ENCODE measurements at places on chromosomes 6 and 20.

- DNase-seq = no peak
Measured at GRCh38 chr20:12644461-12644860, 364.3 kb upstream of the SPTLC3 start.

DNA sequence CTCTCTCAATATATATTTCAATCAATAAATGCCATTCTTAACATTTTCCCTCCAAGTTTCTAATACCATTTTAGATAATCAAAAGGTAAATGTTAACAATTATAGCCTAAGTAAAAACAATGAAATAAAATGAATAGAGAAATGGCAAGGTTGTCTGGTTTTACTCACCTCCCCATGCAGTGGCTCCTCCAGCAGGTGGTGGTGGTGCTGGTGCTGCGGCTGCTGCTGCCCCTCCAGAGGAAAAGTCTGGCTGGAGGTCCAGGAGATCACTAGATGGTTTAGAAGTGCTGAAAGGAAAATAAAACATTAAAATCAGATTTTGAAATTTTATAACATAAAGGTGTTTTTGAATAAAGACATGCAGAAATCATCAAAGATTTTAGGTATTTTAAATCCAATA lies 93.2 kb downstream of the PRSS35 start:
- DNase-seq = no peak

- DNase-seq = no peak
Measured at GRCh38 chr6:35092362-35093117, 48.6 kb downstream of the TCP11 start.

- no peak for DNase-seq
Measured at GRCh38 chr20:1876975-1877608, 18.1 kb upstream of the SIRPA start.

DNA sequence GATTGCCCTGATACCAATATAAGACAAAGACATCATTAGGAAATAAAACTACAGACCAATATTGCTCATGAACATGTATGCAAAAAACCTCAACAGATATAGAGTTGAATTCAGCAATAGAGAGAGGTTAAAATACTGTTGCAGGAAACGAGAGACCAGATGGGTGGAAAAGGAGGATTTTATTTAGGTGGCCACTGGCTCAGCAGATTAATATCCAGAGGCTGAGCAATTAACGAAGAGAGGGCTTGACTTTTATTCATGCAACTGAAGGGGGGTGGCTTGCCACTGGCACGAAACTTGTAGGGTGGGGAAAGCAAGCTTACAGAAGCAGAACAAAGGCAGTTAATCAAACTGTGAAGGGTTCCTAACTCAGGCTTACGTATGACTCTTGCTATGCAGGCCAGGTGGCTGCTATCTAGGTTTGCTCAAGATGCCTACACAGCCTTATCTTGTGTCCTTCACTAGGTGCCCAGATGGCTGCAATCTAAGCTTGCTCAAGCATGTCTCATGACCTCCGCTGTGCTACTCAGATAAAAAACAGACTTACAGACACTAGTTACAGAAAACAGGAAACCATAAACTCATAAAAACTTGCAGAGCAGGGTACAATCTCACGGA lies 126.4 kb downstream of the MMUT start:
- no peak for DNase-seq

DNA sequence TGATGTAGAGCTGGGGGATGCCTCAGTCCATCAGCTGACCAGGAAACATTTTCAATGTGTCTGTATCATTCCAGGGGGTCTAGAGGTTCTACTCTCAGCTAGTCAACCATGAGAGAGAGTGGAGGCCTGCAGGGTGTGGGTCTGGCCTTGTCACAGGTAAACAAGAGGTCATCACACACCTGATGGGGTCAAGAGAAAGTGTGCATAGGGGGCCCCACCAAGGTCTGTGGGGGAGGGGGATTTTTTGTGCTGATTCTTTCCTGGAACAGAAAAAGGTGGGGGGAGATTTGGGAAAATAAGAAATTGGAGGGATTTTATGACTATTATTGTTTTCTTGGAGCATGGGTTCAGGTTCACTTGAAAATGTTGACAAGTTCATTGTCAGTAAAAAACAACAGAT lies 8.9 kb upstream of the UNC93A start:
- DNase-seq = no peak

GRCh38 chr6:146915671-146916127 lies 288.5 kb upstream of the STXBP5 start:
- no peak for DNase-seq

- no peak for DNase-seq
Measured at GRCh38 chr20:39190666-39191570, 228.8 kb downstream of the DHX35 start.

DNA sequence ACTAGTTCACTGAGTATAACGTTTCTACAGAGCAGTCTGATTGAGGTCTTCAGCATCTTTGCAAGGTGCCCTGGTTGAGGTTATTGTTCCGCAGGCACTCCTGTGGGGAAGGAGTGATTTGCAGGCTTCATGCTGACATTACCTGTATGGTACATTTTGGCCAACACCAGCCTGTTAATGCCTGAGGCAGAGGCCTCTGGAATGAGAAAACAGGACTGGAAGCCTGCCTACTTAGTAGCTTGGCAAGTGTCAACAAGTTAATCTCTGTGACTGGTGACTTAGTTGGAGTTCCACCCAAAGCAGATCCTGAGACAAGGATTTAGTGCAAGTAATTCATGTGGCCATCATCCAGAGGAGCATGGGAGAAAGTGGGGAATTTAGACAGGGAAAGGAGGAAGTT lies 24.6 kb downstream of the MAS1 start:
- DNase-seq = no peak

- no peak for DNase-seq
Measured at GRCh38 chr6:16168121-16168520, 39.2 kb downstream of the MYLIP start.

DNA sequence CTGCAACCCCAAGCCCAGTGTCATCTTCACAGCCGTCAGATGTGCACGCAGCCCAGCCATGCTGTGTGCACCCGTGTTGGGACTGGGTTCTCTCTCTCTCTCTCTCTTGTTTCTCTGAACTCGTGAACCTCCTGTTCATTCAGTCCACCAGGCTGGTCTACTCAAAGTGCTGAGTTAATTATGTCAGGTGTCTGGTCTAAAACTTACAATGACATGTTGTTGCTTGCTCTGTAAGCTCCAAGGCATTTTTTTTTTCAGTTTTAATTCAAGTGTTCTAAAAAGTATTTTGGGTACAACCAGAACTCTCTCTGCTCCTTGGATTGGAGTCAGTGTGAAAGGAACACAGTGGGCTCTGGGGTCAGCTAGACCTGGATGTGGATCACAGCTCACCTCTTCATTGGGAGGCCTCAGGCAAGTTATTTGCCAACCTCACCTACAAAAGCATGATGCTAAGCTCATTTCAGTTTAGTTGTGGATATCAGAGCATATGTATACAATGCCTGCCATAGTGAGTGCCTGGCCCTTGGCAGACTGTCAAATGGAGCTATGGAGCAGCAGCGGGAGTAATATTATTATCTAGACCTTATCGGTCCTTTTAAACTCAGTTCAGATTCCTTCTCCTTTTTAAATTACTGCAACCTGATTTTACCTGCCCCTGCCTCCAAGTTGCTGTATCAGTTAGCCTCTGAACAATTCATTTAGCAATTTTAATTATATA lies 59.5 kb downstream of the PLEKHG1 start:
- DNase-seq = no peak

- DNase-seq = no peak
Measured at GRCh38 chr6:159961528-159961927, 7.4 kb upstream of the IGF2R start.

DNA sequence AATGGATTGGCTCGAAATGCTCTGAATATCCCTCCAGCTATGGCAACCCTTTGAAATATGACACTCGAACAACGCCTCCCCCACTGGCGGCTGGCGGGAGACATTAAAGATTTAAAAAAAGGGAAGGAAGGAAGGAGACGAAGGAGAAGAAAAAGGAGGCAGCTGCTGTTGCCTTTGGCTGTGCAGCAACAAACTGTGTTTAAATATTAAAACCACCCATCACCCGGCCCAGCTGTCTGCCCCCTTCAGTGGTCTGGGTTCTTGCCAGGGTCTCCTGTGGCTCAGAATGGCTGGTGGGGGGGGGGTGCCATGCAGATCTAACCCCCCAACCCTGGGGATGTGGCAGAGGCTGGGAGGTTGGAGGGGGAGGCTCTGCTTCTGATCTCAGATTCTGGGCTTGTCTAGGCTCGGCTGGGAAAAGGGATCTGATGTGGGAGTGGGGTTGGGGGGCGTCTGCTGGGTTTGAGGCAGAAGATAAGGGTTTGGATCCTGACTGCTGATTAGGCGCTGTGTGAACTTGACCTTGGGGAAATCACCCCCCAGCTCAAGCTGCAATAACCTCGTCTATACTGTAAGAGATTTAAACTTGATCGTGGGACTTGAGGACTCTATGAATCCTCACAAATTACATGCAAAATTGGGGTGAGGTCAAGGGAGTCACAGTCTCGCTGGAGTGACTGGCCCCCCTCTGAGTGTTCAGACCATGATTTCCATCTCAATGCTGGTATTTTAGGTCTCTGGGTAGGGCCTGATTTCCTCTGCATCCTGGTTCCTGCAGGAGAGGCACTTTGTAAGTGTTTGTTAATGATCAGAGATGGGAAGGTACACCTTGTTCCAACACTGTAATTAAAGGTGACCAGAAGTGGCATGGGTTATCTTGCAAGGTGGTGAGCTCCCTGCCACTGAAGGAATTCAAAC lies 40.3 kb upstream of the BLCAP start:
- DNase-seq = peak; percentile 58

DNA sequence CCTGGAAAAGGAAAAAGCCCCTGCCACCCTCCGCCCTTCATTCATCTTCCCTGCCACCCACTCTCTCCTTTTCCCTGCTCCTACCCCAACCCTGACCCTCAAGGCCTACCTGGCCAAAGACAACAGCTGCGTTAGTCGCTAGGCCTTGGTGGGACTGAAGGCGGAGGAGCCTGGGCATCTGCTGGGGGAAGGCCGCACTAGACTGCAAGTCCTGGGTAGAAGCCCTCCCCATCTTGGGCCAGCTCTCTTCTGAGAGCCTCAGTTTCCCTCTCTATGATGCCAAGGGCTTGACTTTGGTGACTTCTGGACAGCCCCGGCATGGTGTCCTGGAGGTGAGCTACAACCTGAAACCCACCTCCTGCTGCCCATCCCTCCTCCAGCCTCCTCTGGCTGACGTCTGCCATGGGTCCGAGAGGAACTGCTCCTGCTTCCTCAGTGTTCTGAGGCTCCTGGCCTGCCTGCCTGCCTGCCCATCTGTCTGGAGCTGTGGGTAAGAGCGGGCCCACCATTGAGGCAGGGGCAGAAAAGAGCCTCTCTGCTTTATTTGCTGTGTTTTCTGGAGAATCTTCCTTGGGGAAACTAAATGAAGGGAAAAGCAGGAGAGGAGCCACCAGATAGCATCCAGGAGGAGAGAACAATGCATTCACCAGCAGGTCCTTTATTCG lies 7.5 kb upstream of the FOXC1 start:
- DNase-seq = no peak

DNA sequence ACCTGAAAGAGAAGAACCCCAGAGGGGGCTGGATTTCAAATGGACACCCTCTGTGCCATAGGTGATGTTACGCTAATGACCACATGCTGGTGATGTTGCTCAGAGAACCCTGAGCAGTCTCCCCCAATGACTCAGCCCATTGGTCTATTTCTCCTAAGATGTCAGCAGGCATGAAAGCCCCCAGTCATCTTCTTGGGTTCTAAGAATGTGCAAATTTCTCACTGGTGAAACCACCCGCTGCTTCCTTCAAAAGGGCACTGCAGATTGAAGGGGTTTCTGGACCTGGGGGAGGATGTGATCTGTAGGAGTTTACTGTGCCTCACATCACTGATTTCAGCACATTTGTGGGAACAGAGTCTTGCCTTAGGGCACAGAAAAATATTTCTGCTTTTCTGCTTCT lies 298.4 kb upstream of the MOCS1 start:
- no peak for DNase-seq

DNA sequence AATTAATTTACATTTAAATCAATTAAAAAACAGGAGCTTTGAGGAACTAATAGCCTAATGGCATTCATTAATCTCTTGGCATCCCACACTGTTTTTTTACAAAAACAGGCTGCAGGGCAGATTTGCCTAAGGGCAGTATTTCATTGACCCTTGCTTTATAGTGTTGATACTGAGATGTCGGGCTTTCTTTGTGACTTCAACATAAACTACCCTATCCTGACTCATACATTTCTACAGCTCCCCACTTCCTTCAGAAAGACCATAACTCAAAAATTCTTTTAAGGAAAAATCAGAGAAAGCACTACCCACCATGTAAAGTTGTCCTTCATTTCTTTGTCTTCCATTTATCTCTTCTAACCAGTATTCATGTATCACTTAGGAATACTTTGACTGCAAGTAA lies 92.2 kb upstream of the NT5E start:
- no peak for DNase-seq

GRCh38 chr6:167400482-167401138 lies 75.7 kb downstream of the TTLL2 start:
- no peak for DNase-seq

GRCh38 chr6:96760153-96760687 lies 77.1 kb downstream of the GPR63 start:
- DNase-seq = no peak

DNA sequence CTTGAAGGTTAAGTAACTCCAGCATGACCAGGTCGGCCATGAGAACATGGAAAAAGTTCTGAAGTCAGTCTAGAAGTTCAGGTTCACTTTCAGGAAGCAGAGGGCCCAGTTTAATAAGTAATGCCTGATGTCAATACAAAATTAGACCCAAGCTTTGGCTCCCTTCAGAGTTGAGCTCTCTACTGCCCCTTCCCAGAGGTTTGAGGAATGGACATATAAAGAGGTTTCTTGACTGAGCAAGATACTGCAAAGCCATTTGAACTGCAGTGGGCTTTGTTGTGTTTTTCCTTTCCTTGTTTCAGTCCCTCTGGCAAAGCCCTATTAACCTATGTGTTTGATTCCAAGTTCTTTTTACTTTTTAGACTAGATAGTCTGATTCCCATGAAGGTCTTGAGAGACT lies 97.8 kb upstream of the PREP start:
- DNase-seq = no peak

GRCh38 chr6:145042559-145042958 lies 692.8 kb downstream of the EPM2A start:
- DNase-seq = no peak

- no peak for DNase-seq
Measured at GRCh38 chr6:56387621-56388414, 140.4 kb upstream of the COL21A1 start.

DNA sequence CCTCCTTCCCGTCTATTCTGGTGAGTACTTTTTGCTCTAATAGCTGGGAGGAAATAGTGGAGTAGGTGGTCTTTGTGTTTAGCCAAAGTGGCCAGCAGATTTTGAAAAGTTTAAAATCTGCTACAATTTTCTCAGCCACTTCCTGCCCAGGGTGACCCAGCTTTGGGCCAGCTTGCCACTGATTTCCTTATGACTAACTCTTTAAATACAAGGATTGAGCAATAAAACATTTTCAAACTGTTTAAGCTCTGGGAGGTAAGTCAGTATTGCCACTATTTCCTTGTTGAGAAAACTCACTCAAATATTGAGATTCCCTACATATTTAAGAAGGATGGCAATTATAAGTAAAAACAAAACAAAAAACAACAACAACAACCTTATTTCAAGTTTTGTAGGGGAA lies 54.5 kb downstream of the TRMT11 start:
- DNase-seq = no peak

GRCh38 chr6:8731874-8732273 lies 296.5 kb upstream of the SLC35B3 start:
- DNase-seq = no peak
